Lung microvascular endothelial cell (primary cell): ENCODE measurements at places on chromosomes 2 and 18. TPM values are rescaled to one million over a fixed set of nuclear protein-coding genes. Genes with fewer than 3 reads are reported as not detected.

Gene PASK
- total RNA-seq: 4.4 and 8.7 TPM in 2 replicates

Gene LIMS2
- total RNA-seq: 3.6 and 5.0 TPM in 2 replicates

Gene SNRPD1
- total RNA-seq: 9.5 and 11.8 TPM in 2 replicates

Gene FAM237A
- total RNA-seq: not detected in 2 replicates

Gene LRRTM4
- total RNA-seq: not detected in 2 replicates

Gene RUFY4
- total RNA-seq: not detected in 2 replicates

Gene EMX1
- not detected in 2 replicates for total RNA-seq

Gene C1QL2
- not detected in 2 replicates for total RNA-seq

Gene ANKZF1
- total RNA-seq: 12.4 and 21.2 TPM in 2 replicates

Gene ALPI
- not detected in 2 replicates for total RNA-seq

Gene CLIP4
- 13.9 and 14.2 TPM in 2 replicates for total RNA-seq

- DNase-seq: no peak
Measured at GRCh38 chr2:74945788-74946331, 12.6 kb upstream of the POLE4 start.

DNA sequence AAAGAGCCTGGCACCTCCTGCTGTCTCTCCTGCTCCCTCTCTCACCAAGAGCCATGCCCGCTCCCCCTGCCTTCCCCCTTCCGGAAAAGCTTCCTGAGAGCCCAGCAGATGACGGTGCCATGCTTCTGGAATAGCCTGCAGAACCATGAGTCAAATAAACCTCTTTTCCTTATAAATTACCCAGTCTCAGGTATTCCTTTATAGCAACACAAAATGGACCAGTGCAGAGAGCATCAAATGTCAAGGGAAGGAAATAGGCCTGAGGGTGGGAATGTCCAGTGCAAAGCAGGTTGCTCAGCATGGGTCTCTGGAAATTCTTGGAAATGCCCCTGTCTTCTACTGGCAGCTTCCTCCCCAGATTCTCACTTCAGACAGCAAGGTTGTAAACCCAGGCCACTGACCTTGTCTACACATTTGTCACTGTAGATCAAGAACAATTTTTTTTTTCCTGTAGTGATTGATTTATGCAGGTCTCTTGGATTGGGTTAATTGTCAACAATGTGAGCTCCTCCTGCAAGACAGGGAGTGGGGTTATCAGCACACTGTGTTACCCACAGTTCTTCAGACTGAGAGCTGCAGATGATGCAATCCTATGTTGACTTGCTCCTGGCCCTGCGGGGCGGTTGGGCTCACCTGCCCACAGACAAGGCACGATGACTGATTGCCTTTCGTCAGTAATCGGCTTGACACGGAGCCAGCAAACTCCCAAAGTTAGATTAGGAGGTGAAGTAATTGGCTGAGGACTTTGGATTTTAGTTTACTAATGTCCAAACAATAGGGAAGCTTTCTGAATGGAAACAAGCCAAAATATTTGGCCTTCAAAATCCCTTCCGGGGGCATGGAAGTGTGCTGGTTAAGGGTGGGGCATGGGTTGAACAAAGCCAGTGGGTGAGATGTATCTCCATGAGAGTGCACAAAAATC, 5.4 kb upstream of the BOD1L2 start:
- no peak for DNase-seq

DNA sequence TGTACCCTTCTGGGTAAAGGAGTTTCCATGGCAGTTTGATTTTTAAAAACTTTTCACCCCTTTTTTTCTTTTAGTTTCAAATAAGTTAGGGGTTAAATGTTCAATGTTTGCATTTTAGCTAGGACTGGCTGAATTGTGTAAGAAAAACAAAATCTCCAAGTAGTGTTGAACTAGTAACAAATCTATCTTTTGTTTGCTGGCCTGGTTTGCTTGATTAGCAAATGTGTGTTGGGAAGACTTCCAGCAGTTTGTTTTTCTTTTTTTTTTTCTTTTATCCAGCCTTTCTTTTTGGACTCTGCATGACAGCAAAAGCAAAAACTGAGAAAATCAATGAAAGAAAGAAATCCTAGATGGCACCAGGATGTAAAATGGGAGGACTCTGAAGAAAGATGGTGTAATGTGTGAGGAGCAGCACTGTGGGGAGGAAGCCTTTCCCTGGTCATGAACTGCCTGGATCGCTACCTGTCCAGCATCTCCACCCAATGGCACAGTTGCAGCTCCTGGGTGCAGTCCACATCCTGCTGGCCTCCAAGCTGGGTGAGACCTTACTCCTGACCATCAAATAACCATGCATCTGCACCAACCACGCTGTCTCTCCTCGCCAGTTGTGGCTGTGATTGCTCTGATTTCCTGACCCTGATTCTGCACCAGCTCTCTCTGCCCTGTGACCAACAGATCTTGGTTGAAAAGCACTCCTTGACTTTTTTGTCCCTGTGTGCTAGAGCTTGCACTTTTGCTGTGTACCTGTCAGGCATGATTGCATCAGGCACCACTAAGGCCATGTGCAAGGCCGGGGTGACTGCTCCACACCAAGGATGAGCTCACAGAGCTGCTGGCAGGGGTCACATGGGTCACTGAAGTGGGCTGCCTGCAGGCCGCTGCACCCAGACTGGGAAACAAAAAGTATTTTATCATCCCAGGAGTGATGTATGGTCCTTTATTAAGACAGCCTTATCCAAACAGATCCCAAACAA, 71.2 kb upstream of the ZNF236 start:
- no peak for DNase-seq

DNA sequence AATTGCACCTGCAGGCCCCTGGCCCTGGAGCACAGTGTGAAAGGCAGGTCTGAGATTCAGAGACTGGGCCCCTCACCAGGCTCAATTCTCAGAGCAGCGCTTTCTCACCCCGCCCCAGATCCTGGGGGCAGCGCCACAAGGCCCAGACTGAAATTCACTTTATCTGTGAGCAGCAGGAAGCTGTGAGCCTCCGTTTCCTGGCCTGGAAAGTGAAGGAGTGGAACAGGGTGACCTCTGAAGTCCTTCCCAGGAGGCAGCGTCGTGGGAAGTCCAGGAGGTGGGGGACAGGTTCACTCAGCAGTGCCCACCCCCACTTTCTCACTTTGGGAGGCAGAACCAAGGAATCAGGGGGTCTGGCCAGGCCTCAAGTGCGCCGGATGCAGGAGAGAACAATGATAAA, 235.4 kb downstream of the NDUFA10 start:
- DNase-seq: no peak

DNA sequence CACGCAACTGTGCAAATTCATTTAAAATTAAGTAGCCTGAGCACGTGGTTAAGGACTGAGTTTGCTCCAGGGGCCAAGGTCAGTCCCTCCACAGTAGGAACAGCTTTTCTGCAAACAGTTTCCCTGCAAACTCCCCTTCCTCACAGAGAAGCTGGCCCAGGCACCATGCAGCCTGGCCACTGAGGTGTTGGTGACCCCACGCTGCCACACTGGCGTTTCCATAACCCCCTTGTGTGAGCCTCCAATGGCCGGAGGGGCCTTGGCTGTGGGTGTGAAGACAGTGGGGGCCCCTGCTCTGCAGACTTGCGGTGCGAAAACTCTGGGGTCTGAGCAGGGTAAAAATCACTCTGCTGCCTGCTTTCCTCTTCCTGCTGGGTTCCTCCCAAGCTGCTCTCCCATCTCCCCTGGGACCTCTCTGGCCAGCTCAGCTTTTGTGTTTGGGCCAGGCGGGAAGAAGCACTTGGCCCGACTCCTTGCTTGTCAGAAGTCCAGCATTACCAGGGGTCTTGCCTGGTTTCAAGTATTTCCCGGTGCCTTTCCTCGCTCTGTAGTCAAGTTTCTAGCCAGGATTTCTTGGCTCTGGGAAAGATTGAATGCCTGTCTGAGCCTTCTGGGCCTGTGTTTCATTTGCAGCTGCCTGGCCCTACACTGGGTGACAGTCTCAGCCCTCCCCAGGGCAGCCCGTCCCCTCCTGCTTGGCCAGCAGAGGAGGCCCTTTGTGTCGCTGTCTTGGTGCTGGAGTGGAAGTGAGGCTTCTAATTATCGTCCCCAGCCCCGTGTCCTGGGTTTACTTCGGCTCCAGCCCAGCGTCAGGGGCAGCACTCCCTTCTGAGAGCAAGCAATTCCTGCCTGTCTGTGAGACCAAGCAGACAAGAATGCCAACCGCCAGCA, 131.4 kb upstream of the SLC1A4 start:
- DNase-seq: peak; percentile 25

- no peak for DNase-seq
Measured at GRCh38 chr2:216545359-216545758, 46.7 kb downstream of the RPL37A start.

GRCh38 chr2:121686218-121686617, 37.0 kb upstream of the CLASP1 start:
- no peak for DNase-seq

DNA sequence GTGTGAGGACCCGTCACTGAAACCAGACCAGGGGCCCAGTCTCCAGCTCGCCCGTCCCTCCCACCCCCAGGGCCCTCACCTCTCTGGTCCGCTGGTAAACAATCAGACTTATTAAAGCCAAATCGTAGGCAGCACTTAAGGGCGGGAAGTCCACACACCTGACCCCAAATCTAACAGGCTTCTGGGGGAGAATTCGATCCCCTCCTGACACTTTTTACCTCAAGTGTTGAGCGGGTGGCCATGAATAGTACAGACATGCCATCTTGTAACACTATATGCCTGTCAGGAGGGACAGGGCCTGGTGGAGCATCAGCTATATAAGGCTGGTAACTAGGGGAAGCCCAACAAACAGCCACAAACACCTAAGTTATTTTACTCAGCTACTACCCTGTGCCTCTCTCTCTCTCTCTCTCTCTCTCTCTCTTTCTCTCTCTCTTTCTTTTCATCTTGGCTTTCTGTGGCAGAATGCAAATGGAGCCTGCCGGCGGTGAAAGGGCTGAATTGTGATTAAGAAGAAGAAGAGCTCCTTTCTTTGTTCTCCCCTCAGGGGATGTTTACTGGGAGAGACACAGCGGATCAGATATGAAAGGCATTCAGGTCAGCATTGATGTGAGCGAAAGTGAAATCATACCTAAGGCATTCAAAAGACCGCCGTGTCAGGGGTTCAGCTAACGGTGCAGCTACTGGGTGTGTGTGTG, 9.5 kb downstream of the ZEB2 start:
- DNase-seq: no peak

GRCh38 chr2:39468579-39469451, 31.7 kb upstream of the MAP4K3 start:
- no peak for DNase-seq

DNA sequence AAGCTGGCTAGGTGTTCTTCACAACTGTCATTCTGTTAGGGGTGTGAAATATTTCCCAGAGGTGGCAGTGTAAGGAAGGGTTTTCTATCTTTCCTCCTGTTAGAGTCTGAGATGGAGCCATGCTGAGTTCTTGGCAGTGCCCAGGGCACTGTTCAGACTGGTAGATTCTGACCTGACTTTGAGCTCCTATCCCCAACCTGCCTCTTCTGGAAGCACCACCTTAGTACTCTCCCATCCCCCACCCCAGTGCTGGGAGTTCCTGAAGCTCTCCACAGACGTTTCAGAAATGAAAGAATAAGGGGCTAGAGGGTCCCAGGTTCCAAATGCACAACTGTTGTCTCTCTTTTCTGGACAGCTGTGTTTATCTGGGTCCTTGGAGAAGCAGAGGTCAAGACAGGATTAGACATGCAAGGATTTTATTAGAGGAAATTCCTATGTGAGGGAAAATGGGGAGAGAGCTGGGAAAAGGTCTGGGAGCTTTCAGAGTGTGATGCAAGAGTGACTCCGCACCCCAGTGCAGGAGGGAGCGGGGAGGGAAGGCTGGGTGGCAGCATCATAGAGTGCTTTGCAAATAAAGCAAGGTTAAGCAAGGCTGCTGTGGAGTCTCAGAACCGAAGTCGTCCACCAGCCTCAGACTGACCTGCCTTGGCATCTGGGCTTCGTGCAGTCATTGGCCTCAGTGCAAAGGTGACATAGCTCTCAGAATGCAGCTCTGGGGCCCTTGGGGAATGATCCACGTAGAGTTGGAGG, 75.5 kb downstream of the SLC4A3 start:
- DNase-seq: no peak

- DNase-seq: no peak
Measured at GRCh38 chr18:76064998-76065397, 430.0 kb downstream of the ZNF516 start.

GRCh38 chr2:20186078-20186854, 38.7 kb downstream of the SDC1 start:
- no peak for DNase-seq

DNA sequence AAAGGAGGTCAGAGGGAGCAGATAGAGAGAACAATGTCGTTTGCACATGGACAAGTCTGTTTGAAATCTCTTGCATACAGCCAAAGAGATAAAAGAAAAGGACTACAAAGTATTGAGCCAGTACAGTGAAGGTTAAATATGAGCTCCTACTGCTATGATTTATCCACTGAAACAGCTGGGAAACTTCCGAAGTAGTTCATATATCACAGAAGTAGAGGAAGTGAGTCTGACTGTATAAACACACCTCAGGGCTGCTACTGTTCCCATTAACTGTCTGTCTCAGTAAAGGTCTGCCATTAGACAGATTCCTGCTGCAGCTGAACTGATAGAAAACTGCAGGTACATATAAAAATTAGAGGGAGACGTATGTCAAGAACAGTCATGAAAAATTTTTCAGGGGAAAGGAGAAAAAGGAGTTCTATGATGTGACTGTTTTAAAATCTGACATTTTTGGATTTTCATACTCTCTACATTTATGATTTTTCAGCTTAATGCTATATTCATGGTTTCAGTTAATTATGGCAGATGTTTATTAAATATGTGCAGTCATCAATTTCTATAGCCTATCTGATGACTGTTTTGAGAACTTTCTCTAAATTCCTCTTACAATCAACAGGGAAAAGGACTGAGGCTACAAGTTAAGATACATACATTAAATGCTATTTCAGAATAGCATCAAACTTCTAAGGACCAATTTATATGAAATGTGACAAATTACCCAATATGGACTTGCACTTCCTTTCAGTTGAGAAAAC, 364.7 kb downstream of the ERBB4 start:
- DNase-seq: peak; percentile 17

GRCh38 chr18:58272779-58273435, 228.9 kb downstream of the NEDD4L start:
- DNase-seq: no peak
